ENCODE measurements at places on chromosomes 3 and 15.
A peak's percentile ranks its signal among the peaks of the same experiment; 100 is the strongest.

DNA sequence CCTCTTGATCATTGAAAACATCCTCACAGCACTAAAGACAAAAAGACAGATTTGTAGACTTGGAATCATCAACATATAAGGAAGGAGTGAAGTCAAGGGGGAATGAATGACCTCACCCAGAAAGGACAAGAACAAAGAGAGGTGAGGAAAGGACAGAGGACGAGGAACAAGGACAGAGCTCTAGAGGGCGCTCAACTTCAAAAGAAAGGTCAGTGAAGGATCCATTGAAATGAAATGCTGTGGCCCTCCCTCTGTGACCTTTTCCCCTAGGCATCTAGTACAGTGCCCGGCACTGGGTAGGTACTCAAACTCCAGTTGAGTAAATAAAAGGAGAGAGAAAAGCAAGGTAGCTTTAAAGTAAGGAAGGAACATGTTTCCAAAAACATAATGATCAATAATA is 2.6 kb downstream of the ATP8B4 start:
- DNase-seq: peak; percentile 49

DNA sequence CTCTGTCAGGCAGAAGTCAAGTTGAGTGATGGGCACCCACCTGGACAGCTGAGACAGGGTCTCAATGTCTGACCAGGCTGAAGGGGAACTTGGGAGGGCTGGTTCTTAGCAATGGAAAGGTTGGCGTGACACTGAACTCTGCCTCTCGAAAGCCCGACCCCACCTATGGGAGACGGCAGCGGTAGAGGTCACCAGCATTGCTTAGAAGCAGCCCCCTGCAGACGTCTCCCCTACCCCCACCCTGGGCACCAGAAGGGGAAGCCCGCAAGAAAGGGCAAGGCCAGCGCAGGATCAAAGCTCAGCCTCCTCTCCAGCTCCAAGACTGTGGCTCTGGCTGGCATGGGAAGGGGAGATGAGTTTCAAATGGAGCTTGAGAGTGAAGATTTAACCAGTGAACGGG is 184.8 kb upstream of the LYSMD4 start:
- DNase-seq: no peak

DNA sequence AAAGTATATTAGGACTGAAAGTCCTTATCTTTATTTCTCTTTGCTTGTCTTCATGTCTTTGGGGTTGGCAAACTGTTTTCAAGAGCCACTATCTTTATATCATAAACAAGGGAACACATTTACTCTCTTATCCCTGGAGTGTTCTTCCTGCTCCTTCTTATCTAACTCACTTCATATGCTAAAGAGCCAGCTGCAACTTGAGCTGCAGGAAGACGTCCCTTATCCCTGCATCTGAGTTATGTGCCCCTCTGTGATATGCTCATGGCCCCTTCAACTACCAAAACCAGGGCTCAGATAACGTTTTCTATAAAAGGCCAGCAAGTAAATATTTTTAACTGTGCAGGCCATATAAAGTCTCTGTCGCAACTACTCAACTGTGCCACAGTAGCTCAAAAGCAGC is 137.0 kb upstream of the CRBN start:
- DNase-seq: no peak

DNA sequence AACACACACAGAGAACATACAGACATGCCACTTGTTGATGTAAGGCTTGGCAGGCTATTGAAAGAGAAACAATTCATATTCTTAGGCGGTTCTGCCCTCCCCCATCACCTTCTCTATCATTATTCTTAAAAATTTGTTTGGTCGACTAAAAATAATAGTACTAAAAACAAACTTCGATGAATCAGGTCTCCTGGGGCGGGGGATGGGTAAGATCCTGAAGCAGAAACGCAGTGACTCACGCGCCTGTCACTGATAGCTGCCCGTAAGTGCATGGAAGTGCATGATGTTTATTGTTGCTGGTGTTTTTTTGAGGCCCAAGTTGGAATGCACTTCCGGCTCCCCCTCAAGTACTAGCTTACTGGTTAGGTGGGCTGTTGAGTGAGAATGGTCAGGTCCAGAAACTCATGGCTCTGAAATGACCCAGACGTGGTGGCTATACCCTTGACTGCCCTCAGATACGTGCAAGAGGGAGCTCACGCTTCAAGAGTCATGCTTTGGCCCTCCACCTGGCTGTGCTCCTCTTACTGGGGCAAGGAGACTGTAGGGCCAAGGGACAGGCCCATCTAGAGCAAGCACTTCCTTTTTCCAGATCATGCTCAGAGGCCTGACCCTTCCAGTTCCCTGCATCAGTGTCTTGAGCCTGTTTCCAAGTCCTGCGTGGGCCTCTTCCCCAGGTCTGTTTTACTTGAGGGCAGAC is 10.9 kb downstream of the SMAD3 start:
- DNase-seq: peak; percentile 91

GRCh38 chr3:177811835-177812234 is 614.6 kb upstream of the TBL1XR1 start:
- peak; percentile 78 for DNase-seq
